ENCODE measurements at places on chromosomes 7 and 10.

DNA sequence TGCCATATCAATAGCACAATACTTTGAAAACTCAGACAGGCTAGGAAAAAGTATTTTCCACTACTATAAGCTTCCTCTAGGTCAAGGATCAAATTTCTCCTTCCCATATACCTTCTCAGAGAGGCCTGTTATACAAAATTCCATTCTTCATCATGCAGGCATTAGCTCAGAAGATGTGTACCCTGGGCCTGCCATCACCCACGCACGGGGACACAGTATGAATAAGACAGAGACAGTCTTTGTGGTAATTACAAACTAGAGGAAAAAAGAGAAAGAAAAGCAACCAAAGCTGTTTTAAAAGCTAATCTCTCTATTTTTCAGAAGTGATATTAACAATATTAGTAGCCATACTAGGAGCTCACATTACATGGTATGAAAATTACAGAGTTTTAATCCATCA, 236.8 kb upstream of the AOAH start:
- no peak for DNase-seq

- DNase-seq, result no peak
Measured at GRCh38 chr10:94858005-94858404, 80.5 kb upstream of the CYP2C9 start.

DNA sequence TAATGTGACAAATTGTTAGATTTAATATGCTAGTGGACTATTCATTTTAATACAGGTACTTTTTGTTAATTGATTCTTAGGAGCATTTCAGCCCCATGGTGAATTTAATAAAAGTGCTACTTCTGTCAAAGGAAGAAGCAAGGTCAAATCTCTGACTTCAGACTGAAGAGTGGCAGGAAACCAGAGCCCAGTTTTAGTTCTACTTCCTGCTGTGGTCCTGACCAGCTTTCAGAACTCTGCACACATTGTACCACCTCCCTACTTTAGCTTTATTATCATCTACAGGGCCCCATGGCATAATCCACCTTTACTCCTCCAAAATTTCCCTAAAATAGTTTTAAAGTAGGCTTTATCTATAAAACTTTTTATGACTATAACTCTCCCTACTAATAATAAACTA, 33.7 kb downstream of the CTTNBP2 start:
- no peak for DNase-seq

GRCh38 chr10:18195060-18195799, 55.0 kb downstream of the CACNB2 start:
- DNase-seq, result no peak

- DNase-seq, result no peak
Measured at GRCh38 chr7:132499487-132499886, 76.8 kb downstream of the PLXNA4 start.
